ENCODE measurements at places on chromosomes 12 and 14.

GRCh38 chr12:75774261-75775052 lies 257.1 kb downstream of the PHLDA1 start:
- DNase-seq, result no peak

DNA sequence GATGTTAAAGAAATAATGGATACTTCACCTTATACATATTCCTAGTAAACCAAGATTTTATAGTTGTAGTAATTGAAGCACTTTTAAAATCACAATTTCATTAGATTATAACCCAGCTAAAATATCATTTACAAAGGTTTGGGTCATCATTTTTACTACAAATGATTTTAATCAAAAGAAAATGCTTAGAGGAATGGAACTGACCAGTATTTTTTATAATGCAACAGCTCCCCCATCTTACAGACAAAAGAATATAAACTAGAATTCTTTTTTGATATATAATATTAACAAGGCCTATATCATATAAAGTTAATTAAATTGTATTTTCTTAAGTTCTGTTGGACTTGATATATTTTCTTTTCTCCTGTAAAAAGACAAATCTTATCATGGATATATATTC lies 20.4 kb upstream of the LRFN5 start:
- no peak for DNase-seq

DNA sequence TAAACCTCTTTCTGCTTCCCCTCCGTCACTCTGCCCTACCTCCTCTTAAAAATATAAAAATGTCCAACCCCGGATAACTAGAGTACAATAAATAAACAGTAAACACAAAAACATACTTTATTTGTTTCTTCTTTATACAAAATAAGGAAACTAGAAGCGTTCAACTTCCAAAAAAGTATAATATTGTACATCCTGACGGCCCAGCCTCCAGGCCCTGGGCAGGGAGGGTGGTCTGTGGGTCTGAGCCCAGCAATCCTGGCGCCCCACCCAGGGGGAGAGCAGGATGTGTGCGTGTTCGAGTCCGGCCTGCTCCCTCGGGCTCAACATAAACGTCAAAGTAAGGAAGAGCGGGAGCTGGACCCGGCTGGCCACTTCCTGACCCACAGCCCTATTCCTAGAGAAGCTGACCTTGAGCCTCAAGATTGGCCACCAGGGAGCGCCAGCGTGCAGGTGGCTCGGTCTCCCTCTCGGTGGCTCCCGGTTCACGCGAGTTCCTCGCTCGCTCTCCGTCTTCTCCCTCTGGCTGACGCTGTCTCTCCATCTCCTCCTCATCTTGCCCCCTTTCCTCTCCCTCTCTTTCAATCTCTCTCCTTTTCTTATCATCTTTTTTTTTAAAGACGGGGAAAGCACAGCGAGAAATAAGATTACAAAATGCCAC lies 9.4 kb downstream of the LHX5 start:
- DNase-seq, result peak; percentile 53

DNA sequence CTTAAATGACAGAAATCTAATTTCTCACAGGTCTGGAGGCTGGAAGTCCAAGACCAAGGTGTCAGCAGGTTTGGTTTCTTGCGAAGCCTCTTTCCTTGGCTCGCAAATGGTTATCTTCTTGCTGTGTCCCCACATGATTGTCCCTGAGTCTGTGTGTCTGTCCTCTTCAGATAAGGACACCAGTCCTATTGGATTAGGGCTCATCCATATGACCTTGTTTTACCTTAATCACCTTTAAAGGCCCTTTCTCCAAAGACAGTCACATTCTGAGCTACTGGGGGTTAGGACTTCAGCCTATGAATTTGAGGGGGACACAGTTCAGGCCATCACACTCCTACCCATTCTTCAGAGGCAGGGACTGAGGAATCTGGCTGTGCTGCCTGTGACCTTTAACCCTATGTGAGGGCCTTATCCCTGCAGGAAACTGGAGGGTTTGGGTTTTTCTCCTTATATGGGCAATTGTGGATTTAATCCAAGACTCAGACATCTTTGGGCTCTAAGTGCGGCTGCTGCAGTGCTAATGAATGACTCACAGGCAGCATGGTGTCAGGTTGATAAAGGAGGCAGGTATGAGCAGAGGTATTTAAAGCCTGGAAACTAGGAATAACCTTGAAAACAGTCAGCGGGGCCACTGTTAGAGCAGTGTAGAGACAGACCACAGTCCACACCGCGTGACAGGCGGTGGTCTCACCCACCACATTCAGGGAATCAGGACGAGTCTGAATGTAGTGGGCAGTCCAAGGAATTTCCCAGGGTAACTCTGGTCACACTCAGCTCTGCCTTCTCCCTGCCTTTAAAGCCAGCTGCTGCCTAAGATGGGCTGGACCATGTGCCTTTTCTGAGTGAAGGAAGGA lies 10.2 kb downstream of the TPCN1 start:
- DNase-seq, result no peak

- DNase-seq, result no peak
Observed at GRCh38 chr12:68876461-68876860, 56.5 kb downstream of the CPM start.

GRCh38 chr12:109798691-109799090 lies 34.5 kb downstream of the TRPV4 start:
- DNase-seq, result no peak

DNA sequence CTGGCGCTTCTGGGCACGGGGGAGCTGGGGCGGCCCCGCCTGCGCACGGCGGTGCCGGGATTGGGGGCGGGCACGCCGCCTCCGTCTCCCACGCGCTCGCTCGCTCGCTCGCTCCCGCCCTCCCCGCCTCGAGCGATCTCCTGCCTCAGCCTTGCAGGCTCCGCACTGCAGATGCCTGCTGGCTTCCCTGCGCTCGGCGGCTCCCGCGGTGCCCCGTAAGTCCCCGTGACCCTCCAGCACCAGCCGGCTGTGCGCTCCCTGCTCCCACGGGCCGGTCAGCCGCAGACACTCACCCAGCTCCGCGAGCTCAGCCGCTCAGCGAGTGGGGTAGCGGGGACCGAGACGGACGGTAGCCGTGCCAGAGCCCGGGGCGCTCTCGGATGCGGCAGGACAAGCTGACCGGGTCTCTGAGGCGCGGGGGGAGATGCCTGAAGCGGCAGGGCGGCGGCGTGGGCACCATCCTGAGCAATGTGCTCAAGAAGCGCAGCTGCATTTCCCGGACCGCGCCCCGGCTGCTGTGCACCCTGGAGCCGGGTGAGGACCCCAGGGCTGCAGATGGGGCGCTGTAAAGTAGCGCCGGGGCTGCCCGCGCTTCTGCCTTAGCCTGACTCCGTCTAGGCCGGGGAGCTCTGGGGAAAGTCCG lies at the start of gene TBC1D30:
Gene TBC1D30 (plus strand): TSS at position 148 of the 643 bp plus-strand sequence. CDS start 233 bp downstream, at position 381.
- DNase-seq, result peak; percentile 1

GRCh38 chr12:25859976-25860375 lies 98.5 kb upstream of the RASSF8 start:
- DNase-seq, result no peak

DNA sequence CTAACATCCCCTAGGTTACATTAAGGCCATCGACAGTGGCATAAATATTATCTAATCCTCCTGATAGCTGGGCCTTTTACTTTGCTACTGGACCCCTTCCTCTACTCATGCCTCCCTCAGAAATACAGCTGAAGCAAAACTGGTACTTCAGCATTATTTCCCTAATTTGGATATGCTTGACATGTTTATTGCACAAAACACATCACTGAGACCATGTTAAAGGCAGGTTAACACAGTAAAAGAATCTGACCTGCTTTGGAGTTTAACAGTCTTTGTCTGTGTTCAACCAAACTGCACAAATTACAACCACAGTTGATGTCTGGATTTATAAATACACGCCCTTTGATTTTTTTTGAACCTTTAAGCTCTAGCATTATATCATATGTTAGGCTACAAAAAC lies 156.6 kb downstream of the FOXA1 start:
- DNase-seq, result no peak

GRCh38 chr12:55931317-55931779 lies 386 bp downstream of the DGKA start:
- DNase-seq, result no peak

DNA sequence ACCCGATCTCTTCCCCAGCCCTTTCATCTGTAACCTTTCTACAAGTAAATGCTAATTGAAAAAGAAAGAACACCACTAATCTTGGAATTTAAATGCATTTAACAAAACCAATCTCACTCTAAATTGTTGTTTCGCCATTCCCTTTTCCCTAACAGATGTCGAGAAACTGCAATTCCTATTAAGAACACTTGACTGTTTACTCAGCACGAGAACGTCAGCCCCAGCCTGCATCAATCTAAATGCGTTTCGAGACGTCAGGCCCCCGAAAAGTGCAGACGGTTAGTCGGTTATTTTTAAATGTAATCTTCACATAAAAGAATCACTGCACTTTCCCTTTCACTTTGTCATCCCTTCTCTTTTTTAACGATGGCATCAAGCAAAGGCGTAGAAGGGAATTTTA lies 837.6 kb downstream of the VRK1 start:
- DNase-seq, result peak; percentile 2

DNA sequence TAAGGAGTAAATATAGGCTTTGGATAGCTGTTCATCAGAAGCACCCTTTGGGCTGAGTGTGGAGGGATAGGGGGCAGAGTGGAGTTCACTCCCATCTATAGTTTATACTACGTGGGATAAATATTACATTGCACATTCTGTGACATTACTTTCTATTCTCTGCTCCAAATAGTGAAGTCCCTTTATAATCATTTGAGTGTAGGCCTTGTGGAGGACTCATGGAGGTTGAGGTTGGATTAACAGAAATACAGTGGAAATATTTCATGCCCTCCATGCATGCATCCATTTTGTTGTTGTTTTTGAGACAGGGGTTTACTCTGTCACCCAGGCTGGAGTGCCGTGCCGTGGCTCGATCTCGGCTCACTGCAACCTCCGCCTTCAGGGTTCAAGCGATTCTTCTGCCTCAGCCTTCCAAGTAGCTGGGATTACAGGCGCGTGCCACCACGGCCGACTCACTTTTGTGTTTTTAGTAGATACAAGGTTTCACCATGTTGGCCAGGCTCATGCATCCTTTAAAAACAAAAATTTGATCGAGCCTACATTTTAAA lies 1.4 kb downstream of the CHPT1 start:
- no peak for DNase-seq

DNA sequence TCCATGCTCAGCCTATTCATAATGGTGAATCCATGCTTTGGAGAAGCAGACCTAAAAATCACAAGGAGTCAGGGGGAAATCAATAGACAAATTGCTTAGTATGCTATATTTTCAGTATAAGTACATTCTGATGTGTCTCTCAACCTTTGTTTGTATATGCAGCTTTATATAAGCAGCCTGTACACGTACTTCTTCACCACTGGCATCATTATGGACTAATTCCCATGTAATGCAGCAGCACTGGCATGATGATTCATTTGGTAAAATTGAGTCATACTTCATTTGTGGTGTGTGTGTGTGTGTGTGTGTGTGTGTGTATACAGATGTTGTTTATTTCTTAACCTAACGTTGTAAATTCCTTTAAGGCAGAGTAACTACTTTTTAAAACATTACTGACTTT lies 10.9 kb downstream of the DCP1B start:
- no peak for DNase-seq

- DNase-seq, result no peak
Observed at GRCh38 chr14:42523666-42524065, 917.0 kb downstream of the LRFN5 start.

- DNase-seq, result no peak
Observed at GRCh38 chr14:104856157-104856868, 8.8 kb upstream of the CEP170B start.

- no peak for DNase-seq
Observed at GRCh38 chr12:65367396-65367795, 88.9 kb downstream of the MSRB3 start.

DNA sequence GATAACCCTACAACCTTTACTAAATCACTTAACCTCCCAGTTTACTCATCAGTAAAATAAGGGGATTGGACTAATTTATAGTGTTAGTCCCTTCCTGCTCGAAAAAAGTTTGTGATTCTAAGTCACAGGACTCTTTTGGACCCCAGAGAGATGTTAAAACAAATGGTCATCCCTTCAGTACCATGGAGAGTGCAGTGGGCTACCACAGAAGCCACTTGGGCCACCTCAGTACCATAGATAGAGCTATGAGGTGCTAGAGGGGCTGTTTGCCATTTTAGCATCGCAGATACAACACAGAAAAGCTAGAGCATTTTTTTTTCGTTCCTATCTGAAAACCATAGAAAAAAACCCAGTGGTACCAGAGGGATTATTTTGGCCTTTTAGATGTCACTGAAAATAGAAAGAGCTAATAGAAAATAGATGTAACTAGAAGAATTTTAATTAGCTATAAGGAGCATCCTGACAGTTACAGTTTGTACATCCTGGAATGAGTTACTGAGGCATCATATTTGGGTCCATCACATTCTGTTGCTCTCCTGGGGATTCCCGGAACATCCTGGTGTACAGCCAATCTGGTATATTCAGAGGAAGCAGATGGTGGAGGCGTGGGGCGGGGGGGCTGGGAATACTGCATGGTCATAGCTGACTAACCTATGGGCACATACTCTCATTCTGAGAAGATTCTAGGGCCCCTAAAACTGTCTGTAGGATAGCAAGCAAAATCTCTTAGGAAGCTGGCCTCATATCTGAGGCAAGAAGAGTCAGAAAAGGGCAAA lies 2.8 kb downstream of the ZNF219 start:
- DNase-seq, result no peak

GRCh38 chr14:102985665-102986064 lies 63.2 kb downstream of the AMN start:
- no peak for DNase-seq

GRCh38 chr12:6942331-6942665 lies 1.3 kb upstream of the RNU7-1 start:
- no peak for DNase-seq

DNA sequence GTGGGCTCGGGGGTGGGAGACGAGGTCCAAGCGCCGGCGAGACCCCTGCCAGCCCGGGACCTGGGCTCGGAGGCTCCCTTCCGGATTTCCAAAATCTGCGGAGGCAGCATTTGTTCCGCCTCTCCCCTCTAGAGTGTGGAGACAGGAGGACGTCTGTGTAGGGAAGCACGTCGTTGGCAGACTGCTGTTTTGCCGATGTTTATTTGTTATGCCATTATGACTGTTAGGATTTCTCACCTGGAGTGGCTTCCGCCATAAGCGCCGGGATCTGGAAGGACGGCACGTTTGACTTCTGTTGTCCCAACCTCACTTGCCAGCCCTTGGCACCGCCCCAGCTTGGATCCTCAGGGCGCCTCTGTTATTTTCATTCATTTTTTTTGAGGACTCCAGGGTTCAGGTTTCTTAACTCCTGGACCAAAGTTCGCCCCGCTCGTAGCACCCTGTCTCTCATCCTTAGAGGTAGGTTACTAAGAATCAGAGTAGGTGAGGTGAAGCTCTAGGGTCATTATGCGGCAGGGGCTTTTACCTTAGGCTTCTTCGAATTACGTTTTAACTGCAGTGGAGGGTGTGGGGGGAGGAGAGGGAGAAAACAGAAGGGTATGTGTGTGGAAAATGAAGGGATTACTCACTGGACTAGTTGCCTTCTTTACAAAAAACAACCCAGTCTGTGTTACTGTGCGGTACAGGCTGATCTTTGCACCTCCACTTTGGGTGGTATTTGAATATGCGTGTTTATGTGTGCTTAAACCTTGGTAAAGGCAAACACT lies 547 bp upstream of the PYGL start:
- DNase-seq, result no peak

All from stimulated activated CD4-positive, alpha-beta T cell treated with anti-CD3 and anti-CD28 coated beads, Interleukin-1b, Interleukin-23, amount 100 ng/mL, for 24 hours (primary cell).